ENCODE measurements at places on chromosomes 5 and 9. TPM values are rescaled to one million over a fixed set of nuclear protein-coding genes. Genes with fewer than 3 reads are reported as not detected.

The C9orf50 gene
- total RNA-seq: not detected

The TMEM252 gene
- total RNA-seq: not detected

The GFI1B gene
- total RNA-seq: not detected

The NCS1 gene
- 0.05 TPM for total RNA-seq

The SOX30 gene
- 0.11 TPM for total RNA-seq

The ADAMTSL2 gene
- not detected for total RNA-seq

The ADGRD2 gene
- not detected for total RNA-seq

The IL4 gene
- not detected for total RNA-seq

The GALT gene
- 26.2 TPM for total RNA-seq

The TDRD7 gene
- total RNA-seq: 17.9 TPM

The ZNF879 gene
- total RNA-seq: not detected

The KIF12 gene
- total RNA-seq: not detected

The C5orf15 gene
- total RNA-seq: 24.1 TPM

The ABO gene
- total RNA-seq: not detected

The PDCD1LG2 gene
- total RNA-seq: 1.9 TPM
